ENCODE measurements at places on chromosomes 1 and 21.

GRCh38 chr1:201999625-202000238 is 10.7 kb upstream of the ELF3 start:
- DNase-seq = no peak

GRCh38 chr1:200982071-200982945 is 41.2 kb downstream of the KIF21B start:
- no peak for DNase-seq

DNA sequence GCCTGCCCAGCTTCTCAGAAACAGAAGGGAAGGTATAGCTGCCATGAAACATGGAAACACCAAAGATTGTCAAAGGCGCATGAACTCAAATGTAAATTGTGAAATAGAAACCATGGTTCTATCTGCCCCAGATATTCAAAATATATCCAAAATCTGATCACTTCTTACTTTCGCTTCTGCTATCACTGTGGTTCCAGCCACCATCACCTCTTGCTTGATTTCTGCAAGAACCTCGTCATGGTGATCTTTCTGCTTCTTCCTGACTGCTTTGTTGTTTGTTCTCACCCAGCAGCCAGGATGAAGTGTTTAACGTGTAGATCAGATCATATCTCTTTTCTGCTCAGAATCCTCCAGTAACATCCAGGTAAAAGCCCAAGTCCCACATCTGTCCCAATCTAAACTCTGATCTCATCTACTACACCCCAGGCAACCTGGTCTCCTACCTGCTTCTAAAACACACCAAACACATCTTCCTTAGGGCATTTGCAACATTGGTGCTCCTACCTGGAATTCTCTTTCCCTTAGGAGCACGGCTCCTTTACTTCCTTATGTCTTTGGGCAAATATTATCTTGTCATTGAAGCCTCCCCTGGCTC is 10.5 kb upstream of the LMO4 start:
- DNase-seq = no peak

DNA sequence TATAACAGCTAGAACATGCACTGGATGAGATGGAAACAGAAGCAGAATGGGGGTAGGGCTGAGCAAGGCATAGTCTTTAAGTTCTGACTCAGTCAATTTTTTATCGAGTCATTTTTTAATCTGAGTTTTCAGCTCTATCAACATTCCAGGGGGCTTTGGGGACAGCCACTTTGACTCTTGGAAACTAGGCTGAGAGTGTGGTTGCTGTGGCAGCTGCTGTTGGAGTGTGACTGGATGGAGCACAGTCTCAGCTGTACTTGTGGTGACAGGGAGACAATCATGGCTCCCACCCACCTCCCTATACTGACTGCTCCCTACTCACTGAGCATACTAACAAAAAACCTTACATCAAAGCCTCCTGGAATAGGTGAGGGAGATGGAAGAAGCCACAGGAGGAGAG is 25.0 kb downstream of the GJA5 start:
- DNase-seq = no peak

- DNase-seq = no peak
Measured at GRCh38 chr1:97943354-97943753, 22.5 kb upstream of the DPYD start.

DNA sequence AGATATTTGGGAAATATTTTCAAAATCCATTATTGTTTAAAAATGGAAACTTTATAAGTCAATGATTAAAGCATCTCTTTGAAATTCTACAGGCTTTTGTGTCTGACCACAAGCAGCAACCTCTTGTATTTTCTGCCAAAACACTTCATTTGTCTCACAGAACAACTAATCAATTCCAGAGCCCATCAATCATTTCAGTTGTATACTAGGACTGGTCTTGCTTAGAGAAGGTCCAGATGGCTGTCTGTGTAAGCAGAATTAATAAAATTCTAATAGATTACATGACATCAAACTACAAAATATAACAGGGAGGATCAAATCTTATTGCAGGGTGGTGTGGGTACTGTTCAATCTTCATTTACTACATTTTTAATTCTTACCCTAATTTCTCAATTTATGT is 76.4 kb downstream of the ACBD6 start:
- DNase-seq = no peak

GRCh38 chr1:184425449-184426277 is 38.8 kb downstream of the C1orf21 start:
- DNase-seq = no peak

DNA sequence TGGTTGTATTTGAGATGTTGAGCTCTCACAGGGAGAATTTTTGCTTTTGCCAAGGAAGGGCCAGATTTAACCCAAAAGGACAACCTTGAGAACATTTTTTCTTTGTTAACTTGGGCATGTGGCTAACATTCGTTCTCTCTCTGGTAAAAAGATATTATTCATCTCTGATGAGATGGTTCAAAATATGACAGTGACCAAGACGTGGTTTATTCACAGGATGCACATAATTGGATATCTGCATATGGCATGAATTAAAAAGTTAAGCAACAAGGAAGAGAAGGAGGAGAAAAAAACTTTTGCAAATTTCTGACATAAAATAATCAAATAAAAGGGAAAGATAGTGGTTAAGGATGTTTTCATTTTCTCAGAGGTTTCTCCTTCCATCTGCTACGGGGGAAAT is 43.1 kb upstream of the BCL10 start:
- no peak for DNase-seq

DNA sequence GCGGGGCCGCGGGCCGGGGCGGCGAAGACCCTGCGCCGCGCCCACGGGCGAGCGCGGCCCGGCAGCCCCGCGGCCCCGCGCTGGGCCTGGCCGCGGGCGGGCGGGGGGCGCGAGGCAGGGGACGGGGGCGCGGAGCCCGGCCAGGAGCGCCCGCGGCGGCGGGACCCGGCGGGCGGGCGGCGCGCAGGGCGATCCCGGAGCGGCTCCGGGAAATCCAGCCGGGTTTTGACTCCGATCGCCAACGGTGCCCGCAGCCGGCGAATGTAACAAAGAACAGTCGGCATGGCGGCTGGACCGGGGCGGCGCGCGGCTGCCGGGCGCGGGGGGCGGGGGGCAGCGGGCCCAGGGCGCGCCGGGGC is 334 bp downstream of the PRDM15 start:
- peak; percentile 71 for DNase-seq

- no peak for DNase-seq
Measured at GRCh38 chr1:222243902-222244301, 304.0 kb downstream of the HHIPL2 start.

DNA sequence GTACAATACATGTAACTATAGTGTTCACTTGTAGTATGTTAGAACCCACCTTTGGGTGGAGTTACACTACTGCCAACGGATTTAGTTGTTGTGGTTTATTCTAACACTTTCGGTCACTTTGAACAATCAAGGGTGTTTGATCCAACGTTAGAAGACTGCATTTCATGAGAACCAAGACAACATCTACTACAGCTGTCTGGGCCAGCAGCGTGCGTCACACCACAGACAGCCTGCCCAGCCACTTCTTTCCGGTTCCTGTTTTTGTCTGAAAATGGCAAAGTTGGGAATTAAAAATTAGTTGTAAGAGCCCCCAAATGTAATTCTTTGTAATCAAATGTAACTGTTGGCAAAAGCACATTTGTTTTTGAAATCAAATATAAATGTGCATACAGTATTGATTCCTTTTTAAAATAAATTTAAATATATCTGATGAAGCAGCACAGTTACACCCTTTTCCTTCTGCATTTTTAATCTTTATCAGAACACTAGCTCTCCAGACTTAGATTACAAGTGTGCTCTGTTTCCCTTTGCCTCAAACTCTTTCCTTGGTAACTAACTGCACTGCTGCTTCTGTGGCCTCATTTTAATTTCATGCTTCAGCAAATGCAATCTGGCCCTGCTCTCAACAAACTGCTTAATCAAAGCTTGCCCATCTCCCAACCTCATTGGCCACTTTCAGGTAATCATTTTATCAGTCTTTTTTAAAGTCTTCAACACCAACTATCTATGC is 86.6 kb upstream of the DPH5 start:
- peak; percentile 26 for DNase-seq

DNA sequence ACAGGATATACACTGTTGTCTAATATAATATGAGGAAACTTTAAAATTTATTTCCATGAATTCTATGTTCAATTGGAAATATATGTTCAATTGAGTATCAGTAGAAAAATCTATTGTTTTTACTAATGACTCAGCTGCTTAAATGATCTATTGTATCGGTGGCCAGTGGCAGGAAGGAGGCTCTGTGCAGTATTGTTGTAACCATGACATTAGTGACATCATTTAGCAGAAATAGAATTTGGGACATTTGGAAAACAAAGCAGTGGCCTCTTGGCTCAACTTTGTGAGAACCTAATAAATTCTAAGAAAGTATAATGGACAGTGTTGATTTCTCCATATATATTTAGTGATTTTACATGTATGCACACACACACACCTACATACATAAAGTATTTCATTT is 257.4 kb downstream of the PDE4B start:
- DNase-seq = no peak

- no peak for DNase-seq
Measured at GRCh38 chr21:16047904-16048303, 318.1 kb downstream of the USP25 start.

- DNase-seq = no peak
Measured at GRCh38 chr1:235027862-235028250, 100.8 kb downstream of the TOMM20 start.

DNA sequence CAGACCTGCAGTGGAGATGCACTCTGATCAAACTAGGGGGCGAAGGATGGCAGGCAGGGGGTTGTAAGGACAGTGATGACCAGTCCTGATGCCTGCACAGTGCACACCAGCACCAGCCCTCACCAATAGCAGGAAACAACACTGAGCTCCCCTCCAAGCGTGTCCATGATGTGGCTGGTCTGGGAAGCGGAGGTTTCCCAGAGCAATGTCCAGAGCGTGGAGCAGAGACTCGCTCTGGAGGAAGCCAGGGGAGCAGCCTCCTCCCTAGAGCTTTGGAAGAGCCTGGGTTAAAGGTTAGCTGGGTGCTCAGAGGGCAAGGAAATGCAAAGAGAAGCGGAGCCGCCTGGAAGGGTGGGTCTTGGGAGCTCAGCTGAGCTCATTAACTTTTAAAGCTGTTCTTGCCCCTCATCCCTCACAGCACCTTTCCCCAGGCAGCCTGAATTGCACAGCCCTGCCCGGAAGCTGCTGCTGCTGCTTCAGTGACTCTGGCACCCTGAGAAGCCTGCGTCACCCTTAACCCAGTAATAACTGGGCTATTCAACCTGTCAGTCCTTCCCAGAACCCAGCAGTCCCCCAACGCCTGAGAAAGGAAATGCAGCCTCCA is 162.2 kb upstream of the RAB4A start:
- DNase-seq = no peak
